Upper lobe of right lung (tissue), 1 donor: ENCODE measurements at places on chromosomes 5 and 9. TPM values are rescaled to one million over a fixed set of nuclear protein-coding genes. Genes with fewer than 3 reads are reported as not detected.

Gene SLC45A2
- not detected for total RNA-seq

Gene SCGB3A2
- total RNA-seq = 186 TPM

Gene OGN
- 10.6 TPM for total RNA-seq

Gene OSMR
- 85.6 TPM for total RNA-seq

Gene DIPK1B
- total RNA-seq = 17.7 TPM

Gene SMIM32
- not detected for total RNA-seq

Gene CD14
- total RNA-seq = 127 TPM

Gene SLC2A8
- total RNA-seq = 21.8 TPM

Gene SLC27A6
- total RNA-seq = not detected

- no peak for DNase-seq
Observed at GRCh38 chr5:41835645-41836044, 34.6 kb downstream of the OXCT1 start.

DNA sequence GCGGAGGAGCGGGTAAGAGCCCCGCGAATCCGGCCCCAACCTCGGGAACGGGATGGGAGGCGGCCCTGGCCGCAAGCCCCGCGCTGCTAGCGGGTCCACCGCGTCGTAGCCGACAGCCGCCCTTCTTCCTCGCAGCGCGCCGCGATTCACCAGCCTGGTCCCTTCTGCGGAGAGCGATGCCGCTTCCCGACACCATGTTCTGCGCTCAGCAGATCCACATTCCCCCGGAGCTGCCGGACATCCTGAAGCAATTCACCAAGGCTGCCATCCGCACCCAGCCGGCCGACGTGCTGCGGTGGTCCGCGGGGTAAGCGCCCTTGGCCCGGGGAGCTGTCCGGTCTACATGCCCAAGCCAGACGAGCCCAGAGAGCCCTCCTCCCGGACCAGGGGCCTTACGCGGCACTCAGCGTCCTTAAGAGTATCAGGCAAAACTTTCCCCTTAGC is 335 bp downstream of the ROPN1L start:
- no peak for DNase-seq

DNA sequence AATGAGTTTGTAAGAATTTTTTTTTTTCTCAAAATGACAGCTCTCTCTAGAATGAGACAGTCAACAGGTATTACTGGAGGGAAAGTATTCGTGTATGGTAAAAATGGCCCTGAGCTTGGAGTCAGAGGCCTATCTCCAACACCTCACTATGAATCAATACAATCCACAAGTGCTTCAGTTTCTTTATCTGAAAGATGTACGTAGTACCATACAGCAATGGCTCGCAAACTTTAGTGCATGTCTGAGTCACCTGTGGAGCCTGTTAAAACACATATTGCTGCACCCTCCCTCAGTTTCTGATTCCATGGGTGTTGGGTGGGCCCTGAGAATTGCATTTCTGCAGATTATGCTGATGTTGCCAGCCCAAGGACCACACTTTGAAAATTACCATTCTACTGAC is 44.6 kb downstream of the DMRT2 start:
- DNase-seq = no peak

DNA sequence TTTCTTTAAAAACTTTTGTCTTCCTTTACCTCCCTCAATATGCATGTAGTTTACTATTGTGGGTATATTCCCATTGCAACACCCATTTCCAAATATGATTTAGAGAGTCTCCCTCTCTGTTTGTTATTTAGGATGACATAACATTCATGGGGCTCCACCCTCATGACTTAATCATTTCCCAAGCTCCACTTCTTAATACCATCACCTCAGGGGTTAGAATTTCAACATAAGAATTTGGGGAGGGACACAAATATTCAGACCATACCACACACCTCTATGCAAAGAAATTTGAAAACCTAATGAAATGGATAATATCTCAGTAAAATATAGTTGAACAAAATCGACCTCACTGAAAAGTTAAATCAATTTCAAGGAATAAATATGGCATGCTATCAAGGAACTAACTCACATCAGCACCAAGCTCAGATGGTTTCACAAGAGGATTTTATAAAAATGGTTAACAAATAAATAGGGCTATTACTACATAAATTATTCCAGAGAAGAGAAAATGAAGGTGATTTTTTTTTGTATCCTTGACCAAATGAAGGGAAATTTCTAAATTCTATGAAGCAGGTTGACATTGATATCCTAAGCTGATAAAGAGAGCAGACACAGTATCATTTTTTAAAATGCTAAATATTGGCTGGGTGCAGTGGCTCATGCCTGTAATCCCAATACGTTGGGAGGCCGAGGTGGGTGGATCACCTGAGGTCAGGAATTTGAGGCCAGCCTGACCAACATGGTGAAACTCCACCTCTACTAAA is 20.2 kb upstream of the UBTD2 start:
- no peak for DNase-seq

DNA sequence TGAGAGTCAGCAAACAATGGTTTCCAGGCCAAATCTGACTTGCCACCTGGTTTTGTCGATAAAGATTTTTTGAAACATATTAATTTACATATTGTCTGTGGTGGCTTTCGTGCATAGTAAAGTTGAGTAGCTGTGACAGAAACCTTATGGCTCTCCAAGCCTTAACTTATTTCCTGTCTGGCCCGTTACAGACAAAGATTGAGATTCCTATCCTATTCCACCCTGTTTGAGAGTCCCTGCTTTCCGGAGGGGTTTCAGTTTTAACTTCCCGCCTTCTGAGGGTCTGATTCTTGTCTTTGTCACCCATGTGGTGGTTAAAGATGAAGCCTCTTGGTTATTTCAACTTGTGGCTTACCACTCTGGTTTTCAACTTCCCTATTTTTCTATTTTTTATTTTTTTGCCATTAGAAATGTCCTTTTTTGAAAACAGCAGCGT is 11.4 kb downstream of the OTULIN start:
- DNase-seq = no peak

GRCh38 chr9:82673919-82674318 is 389.0 kb downstream of the RASEF start:
- DNase-seq = no peak

DNA sequence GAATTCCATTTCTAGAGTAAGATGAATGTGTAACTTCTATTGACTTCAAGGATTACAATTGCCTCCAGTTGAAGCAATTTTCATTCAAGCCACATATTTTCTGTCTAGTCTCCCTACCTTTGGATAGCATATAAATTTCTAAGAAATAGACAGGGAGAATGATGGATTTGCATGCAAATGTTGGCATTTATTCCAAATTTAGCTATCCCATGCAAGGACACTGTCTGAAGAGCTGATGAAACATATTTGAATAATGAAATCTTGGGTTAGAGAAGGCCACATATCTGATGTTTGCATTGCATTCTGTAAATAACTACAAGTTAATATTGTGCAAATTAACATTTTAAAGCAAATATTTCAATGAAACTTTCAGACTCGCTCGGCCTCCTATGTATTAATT is 36.0 kb upstream of the NAA35 start:
- no peak for DNase-seq

GRCh38 chr9:35994959-35995358 is 37.0 kb upstream of the OR2S2 start:
- no peak for DNase-seq

GRCh38 chr5:135498637-135498995 is 37.1 kb downstream of the NEUROG1 start:
- DNase-seq = no peak

DNA sequence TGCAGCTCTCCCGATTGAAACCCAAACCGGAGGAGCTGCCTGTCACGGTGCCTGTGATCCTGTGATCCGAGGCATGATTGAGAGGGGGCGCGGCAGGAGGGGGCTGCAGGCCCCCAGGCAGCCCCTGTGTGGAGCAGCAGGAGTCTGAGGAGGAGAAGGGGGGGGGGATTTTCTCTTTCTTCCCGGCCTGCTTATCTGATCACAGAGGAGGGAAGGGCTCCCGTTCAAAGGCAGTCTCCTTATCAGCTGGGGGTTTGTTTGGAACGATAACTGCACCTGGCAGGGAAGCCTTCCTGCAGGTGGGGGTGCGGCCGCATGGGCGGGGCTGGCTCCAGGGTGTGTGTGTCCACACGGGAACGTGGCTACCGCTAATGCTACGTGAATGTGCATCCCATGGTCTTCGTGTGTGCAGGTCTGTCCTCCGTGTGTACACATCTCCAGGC is 38.4 kb downstream of the LMX1B start:
- no peak for DNase-seq

GRCh38 chr9:91647371-91647770 is 223.7 kb upstream of the NFIL3 start:
- DNase-seq = no peak

DNA sequence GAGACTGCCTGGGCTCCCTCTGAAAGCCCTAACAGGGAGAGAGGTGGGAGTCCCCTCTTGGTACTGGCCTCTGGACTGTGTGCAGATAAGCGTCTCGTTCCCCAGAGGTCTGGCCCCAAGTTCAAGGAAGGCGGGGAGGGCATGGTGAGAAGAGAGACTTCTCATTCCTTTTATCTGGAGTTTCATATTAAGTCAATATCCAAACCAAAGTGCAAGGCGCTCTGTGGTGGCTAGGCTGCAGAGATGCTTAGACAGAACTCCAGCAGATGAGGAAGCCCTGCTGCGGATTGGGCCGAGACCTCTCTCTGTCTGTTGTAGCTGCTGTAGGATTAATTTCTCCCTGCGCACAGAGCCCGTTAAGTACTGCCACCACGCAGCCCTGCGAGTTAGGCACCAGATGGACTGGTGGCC is 16.0 kb downstream of the MVB12B start:
- no peak for DNase-seq

GRCh38 chr5:96384353-96384752 is 48.7 kb downstream of the PCSK1 start:
- DNase-seq = no peak

DNA sequence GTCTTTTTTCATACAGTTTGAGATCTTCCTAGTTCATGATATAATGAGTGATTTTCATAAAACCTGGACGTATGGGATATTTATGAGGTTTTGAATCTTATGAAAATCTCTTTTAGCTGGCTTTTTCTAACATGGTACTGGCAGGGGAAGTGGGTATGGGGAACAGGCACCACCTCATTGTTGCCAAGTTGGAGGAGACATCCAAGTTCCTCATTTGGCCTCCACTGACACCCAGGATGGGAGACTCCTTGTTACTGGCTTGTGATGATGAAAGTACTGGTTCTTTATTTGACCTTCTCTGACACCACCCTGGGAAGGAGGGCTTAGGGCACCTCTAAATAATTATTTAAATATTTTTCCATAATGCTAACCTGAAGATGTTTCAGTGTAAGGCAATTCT is 4.0 kb upstream of the TNPO1 start:
- DNase-seq = no peak

GRCh38 chr5:56493308-56493707 is 260.2 kb upstream of the ANKRD55 start:
- no peak for DNase-seq

GRCh38 chr9:8730618-8731017 is 931.0 kb upstream of the DMAC1 start:
- DNase-seq = no peak

DNA sequence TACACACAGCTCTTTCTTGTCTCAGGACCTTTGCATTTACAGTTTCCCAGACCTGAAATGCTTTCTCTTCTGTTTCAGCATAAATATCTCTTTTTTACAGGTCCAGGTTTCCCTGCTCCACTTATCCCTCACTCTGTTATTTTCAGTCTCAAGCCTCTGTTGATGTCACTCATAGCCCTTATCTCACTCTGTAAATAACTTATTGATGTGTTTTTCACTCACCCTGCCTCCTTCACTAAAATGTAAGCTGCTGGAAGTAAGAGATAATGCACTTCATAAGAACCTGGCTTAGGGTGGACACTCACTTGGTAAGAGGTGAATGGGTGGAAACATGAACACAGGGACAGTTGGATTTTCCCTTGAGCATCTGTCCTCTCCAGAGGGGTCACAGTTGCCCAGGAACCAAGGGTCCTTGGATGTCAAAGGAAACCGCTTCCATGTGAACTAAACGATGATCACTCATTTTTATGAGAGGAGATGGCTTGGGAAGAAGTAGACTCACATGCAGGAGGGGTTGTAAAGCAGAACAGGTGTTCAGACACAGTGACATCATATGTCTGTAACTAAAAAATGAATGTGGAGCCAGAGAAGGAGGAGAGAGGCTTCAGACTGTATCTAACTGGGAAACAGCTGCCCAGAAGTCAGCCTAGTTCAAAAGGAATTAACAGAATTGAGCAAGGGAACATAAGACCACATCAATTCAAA is 5.5 kb upstream of the HTR4 start:
- DNase-seq = no peak

- DNase-seq = no peak
Observed at GRCh38 chr5:19555876-19556275, 432.1 kb downstream of the CDH18 start.

DNA sequence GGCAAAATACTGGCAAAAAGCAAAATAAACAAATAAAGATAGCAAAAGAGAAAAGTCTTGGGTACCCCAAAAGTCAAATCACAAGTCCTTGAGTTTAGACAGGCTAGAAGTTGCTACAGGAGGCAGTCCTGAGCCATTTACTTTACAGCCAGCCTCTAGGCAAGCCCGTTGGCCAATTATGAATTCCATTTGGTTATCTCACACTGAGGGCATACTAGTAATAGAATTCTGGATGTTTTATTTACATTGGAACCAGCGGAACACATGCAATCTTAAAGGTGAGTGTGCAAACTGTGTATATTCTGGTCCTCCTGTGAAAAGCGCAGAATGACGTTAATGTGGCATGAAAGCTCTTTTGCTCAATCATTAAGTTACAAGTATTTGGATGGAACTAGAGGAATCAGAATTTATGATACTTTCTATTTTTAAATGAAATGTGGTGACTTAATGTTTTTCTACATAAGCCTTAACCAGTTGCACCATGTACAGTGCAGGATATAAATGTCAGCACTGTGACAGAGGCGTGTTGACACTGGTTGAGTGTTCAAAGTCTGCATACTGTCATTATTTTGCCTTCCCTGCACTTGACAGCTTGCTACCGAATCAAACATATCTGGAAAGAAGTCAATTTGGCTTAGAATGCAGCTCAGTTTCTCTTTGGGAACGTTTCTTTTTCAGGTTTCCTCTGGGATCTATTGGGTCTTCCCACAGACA is 7.9 kb downstream of the GDNF start:
- no peak for DNase-seq

DNA sequence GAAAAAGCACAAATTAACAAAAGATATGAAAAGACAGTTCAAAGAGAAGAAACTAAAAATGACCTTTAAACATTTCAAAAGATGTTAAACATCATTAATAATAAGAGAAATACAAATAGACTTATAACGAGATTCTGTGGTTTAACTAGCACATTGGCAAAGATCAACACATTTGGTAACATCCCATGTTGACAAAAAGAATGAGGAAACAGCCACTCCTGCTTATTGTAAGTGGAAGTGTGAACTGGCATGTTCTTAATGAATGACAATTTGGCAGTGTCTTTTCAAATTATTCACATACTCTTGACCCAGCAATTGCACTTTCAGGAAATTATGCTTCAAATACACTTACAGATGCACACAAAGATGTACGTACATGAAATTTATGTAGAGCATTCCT is 176.3 kb downstream of the TLE1 start:
- DNase-seq = no peak

- no peak for DNase-seq
Observed at GRCh38 chr9:93436655-93437407, 14.7 kb upstream of the FAM120A start.
